ENCODE measurements at places on chromosomes 1 and 21.

DNA sequence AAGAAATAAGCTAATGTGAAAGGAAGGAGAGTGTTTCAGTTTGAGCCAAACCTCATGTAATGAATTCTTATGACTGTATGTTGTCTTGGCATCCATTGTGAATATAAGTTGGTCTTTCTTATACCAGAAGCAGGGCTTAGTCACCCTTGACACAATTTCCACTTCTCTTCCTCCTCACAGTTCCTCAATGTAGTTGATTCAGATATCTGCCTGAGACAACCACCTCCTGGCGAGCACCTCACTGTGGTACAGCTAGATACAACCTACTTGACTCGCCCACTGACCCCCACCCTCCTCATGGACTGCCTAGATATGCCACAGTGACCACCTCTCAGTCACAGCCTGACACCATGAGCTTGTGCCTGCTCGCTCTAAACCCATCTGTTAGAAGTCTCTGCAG, 45.6 kb downstream of the KYAT3 start:
- DNase-seq: no peak

DNA sequence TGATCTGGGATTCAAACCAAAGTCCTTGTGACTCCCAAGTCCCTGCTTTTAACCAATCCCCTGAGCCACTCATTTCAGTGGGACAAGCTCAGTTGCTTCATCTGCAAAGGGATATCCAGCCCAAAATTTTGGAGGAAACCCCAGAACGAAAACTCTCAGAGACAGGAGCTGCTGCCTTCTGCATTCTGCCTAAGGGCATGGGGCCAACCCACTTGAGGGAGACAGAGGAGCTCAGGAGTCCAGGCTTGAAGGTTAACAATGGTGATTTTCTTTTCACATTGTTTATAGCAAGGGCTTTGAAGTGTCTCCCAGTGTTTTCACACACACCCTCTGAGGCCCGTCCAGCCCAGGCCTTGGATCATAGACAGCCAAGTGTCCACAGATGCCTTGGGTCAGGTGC, 148.1 kb upstream of the CTTNBP2NL start:
- DNase-seq: no peak

DNA sequence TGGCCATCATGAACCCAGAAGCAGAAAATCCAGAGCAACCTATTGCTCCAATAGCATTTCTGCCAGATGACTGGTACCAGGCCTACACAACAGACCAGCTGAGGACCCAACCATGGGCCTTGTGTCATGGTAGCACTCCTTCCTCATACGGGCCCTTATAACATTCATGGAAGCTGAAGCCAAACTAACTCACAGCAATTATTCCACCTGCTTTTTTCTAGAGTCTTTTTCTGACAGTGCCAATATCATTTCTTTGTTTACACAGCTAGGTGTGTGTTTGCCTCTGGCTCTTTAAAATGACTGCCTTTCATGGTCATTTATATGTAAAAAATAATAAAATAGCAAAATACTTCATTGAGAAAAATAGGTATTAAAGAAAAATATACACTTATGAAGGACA, 3.9 kb upstream of the WDR64 start:
- DNase-seq: no peak

GRCh38 chr1:47709872-47710231, 272.0 kb downstream of the FOXD2 start:
- no peak for DNase-seq

- no peak for DNase-seq
Measured at GRCh38 chr1:214403431-214403830, 122.5 kb downstream of the SMYD2 start.

- no peak for DNase-seq
Measured at GRCh38 chr1:64553285-64553684, 83.4 kb downstream of the CACHD1 start.

DNA sequence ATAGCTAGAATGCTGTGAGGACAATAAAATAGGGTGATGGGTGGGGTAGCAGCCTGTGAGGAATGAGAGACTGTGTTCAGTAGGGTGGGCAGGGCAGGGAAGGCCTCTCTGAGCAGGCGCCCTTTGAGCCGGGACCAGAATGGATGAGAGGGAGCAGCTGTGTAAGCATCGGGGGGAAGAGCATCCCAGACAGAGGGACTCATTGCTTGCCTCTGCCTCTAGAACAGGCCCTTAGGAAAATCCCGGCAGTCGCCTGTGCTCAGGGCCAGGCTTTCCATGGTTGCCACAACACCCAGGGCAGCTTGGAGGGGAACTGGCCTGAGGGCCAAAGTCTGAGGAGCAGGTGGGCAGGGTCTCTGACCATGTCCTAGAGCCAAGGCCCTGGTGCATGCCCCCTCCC, 774 bp downstream of the SLC2A7 start:
- no peak for DNase-seq

- DNase-seq: no peak
Measured at GRCh38 chr1:231792634-231793033, 166.0 kb downstream of the DISC1 start.

GRCh38 chr21:42672699-42673458, 19.5 kb downstream of the PDE9A start:
- no peak for DNase-seq

- DNase-seq: no peak
Measured at GRCh38 chr1:58155418-58156123, 391.0 kb downstream of the OMA1 start.

- no peak for DNase-seq
Measured at GRCh38 chr1:40361637-40362036, 11.9 kb upstream of the SMAP2 start.

GRCh38 chr1:234927971-234928640, 200.5 kb downstream of the TOMM20 start:
- no peak for DNase-seq

- DNase-seq: no peak
Measured at GRCh38 chr1:180971273-180971997, 51.2 kb downstream of the STX6 start.

- DNase-seq: no peak
Measured at GRCh38 chr1:226118357-226118756, 55.8 kb downstream of the H3-3A start.

GRCh38 chr1:18464665-18465050, 16.1 kb upstream of the KLHDC7A start:
- DNase-seq: no peak

DNA sequence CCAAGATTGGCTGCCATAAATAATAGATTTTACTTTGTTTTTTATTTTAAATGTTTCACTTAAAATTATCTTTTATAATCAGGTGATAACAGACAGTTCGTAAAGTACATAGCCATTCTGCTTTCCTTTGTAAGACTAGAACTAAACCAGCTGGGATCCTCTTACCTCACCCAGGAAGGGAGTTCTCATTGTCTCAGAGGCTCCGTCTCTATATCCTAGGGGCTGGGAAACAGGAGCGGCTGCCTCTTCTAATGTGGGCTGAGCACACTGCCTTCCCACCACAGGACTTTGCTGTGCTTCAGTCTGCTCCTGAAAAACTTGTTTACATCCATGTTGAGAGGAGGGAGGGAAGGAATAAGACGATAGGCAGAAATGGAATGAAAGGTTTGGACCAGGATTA, 45.6 kb upstream of the PGD start:
- no peak for DNase-seq

DNA sequence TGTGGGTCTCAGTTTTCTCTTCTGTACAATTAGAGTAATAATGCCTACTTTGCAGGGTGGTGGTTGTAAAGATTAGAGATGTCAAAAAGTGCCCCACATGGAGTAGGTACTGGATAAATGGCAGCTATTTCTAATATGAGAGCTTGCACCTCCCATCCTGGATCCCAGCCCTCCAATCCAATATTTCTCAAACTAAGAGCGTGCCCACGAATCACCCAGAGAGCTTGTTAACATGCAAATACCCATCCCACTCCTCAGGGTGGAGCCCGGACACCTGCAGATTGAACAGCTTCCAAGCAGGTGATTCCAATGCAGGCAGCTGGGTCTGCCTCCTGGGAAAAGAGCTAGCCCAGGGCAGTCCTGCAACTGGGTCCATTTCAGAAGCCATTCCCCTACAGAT, 33.0 kb downstream of the LRRN2 start:
- DNase-seq: no peak

- DNase-seq: no peak
Measured at GRCh38 chr1:111563619-111564018, 56.0 kb upstream of the RAP1A start.

- no peak for DNase-seq
Measured at GRCh38 chr1:36109041-36109679, 15.9 kb downstream of the COL8A2 start.

DNA sequence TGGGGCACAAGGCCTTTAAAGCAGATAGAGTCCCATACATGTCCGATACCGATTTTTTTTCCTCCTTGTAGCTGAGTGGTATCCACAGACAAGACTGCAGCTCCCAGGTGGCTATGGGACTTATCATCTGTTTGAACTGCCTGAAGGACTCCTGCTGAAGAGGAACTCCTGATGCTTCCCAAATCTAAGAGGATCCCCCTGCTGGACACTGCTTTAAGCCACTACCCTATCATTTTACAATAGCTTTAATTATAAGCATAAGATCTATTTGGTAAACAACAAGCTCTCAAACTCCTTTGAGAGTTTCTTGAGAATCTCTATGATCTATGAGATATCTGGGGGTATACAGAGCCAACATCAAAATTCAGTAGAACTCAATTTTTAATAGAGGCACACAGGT, 11.7 kb downstream of the NDC1 start:
- no peak for DNase-seq

GRCh38 chr1:178345807-178346206, 151.0 kb downstream of the CLEC20A start:
- DNase-seq: no peak

DNA sequence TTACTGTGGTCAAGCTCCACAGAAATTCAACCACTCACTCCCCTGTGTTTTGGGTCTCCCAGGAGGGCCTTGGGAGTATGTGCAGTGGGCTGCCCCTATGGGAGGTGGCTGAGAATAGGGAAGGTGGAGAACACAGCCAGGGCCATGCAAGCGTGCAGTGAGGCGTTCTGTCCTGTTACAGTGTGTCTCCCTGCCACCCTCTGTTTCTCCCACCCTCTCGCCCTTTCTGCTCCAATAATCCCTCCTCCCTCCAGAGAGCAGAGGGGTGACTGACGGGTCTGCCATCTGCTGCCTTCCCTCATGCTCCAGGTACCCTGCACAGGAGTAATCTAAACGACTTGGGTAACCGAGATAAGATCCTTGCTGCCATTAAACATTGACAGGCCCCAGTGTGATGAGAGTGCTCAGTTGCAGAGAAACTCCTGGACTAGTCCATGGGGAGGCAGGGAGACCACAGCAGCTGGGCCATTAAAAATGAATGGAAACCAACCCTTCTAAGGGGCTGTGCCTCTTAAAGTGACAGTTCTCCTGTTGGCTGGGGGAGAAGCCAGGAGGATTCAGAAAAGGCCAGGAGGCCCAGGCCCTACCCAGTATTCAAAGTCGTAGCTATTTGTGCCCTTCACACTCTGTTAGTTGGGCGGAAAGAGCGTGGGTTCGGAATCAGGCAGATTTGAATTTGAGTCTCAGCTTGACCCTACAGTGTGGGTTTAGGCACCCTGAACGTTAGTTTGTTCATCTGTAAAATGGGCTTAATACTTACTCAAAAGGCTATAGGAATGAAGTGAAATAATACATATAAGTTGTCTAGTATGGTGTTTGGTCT, 22.4 kb upstream of the BTG2 start:
- no peak for DNase-seq

GRCh38 chr1:207004931-207005830, 27.4 kb downstream of the C1orf116 start:
- no peak for DNase-seq

DNA sequence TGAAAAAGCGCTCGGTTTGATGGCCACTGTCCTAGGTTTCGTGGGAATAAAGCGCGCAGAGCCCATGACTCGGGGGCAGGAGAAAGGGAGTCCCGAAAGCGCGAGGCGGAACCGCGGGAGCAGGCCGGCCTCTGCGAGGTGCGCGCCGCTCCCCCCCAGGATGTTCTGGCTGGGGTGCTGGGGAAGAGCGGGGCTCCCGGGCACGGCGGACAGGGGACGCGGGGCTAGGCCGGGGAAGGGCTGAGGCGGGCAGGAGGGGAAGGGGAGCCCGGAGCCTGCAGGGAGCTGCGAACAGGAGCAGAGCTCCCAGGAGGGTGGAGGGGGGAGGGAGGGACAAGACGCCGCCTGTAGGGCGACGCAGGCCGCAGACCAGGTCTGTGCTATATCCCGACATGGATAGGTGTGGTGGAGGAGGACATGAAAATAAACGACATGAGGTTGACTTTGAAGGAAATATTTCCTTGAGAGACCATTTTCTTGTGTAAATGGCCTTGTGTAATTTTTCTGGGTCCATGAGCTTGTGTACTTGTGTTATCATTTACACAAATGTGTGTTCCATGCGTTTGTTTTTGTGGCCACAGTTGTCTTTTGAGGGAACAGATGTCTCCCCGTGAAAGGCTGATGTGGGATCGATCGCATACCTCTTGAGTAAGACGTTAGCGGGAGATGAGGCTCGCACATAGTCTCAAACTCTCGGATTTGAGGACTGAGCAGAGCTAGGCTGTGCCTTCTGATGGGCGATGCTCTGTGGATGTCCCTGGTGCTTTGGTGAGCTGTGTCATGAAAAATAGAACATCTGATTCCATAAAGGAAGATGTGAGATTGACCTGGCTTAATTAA, 1.3 kb downstream of the PCNT start:
- DNase-seq: peak; percentile 12

DNA sequence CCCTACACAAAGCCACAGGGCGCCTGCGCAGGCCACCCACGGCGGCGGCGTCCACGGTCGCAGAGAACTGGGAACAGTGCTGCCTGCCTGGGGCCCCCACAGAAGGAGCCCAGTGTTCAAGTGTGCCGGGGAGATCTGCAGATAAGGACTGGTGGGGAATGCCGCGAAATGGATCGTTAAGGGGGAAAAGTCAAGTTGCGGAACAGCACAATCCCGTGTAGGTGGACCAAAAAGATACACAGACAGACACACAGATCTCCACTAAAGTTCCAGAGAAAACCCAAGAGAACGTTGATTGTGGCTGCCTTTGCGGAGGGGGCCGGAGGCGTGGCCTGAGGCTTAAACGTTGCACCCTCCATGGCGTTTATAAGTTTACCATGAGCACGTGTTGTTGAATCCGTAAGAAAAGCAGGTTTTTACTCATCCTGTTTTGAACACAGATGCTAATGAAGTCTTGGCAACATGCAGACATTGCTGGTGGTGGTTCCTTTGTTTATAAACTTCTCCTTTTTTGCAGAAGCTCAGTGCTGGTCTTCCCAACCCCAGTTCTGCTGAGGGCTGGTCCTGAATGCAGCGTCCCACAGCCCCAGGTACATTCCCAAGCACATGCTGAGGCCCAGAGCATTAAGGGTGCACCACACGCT, 4.1 kb downstream of the SPATC1L start:
- no peak for DNase-seq

DNA sequence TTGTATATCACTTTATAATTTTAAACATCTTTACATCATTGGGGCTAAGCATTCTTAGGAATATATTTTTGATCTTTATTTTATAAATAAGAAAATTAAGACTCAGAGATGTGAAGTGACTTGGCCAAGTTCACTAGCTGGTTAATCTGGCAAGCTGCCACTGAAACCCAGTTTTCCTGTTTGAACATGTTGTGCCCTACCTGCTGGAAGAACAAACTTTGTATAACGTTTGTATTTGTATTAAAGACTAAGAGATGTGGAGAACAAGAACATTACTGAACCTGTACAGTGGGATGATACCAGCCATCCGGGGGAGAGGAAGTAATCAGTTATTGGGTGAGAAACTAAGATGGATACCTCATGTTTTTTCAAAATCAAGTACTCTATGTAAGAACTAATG, 77.2 kb upstream of the SIPA1L2 start:
- DNase-seq: no peak

Data from activated CD8-positive, alpha-beta memory T cell treated with anti-CD3 and anti-CD28 coated beads for 48 hours (primary cell).